Activated CD4-positive, CD25-positive, alpha-beta regulatory T cell treated with anti-CD3 and anti-CD28 coated beads, Interleukin-2, amount 50 U/mL, for 24 hours (primary cell): ENCODE measurements at places on chromosomes 13 and 19.
A peak's percentile ranks its signal among the peaks of the same experiment; 100 is the strongest.

GRCh38 chr19:45177817-45178261 lies at the start of gene TRAPPC6A:
TRAPPC6A (minus strand) TSS chr19:45178237; CDS start chr19:45178218, 19 bp downstream.
- peak; percentile 3 for ATAC-seq

DNA sequence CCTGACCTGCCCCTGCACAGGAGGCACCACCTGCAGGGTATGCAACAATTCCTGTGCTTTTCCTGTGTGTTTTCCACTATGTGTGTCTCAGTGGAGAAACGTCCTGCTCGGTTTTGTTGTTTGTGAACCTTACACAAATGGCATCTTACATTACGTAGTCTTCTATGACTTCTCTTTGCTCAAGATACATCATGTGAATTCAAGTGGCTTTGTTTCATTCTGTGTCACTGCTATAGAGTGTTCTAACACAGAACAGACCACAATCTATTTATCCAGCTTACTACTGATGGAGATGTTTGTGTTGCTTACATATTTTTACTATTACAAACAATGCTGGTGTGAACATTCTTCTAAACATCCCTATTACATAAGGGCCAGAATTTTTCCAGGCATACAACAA lies 97.7 kb downstream of the ANKRD10 start:
- no peak for ATAC-seq

DNA sequence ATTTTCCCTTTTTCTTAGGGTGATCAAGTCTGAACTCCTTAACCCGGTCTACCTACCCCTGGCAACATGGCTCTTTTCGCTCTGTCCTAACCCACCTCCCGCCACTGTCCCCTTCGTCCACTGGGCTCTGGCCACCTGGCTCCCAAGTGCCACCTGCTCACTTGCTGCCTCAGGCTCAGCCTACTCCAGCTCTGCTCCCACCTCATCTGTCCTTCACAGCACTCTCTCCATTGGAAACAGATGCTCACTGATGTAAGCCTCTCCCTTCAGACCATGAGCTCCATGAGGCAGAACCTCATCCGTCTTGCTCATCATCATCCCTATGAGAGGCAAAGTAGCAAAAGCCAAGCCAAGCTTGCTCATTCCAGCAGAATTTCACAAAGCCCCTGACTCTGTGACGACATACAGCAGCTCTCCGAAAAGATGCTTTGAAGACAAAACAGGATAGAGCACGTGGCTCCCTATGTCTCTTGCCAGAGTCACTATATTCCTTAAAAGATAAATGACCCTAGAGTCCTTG lies 35.3 kb upstream of the AMER2 start:
- no peak for ATAC-seq

DNA sequence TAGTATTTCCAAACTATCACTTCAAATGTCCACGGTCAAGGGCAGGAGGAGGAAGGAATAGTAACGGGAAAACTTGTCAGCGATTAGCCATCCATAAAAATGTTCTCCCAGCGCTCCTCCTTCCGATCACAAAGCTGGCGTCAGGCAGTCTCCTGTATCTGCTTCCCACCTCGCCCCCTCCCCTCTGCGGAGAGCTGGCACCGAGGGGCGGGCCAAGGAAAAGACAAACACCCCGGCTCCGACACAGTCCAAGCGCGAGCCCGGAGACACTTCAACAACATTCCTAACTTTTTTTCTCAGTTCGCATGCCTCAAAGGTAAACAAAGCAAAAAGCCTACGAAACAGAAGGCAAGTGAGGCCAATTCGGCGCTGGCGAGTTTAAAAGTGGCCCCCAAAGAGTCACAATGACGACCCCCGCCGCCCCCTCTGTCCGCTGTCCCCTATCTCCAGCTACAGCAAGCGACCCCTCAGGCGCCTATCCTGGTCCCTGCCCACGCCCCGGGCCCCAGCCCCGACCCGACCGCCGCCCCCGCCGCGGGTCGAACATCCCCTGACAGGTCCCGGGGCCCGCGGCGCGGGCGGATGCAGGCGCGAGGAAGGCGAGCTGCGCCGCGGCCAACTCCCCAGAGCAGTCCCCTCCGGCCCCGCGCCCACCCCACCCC lies 736 bp downstream of the SMAD9 start:
- no peak for ATAC-seq

DNA sequence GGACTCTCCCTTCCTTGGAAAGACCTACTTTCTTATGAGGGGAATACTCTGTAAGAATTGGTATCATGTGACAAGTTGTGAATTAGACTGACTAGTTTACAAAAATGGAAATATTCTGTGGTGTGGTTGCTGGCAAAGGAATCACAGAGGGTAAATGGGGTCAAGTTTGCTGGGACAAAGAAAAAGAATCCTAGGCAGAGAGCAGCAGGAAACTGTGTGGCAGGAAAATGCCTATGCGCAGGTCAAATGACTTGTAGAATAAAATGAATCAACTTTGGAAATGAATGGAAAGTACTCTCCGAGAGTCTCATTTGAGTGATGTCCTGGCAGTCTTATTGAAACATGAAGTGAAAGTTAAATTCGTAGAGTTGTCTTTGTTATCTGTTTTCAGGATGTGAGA lies 1250.7 kb downstream of the UQCRFS1 start:
- ATAC-seq = no peak

DNA sequence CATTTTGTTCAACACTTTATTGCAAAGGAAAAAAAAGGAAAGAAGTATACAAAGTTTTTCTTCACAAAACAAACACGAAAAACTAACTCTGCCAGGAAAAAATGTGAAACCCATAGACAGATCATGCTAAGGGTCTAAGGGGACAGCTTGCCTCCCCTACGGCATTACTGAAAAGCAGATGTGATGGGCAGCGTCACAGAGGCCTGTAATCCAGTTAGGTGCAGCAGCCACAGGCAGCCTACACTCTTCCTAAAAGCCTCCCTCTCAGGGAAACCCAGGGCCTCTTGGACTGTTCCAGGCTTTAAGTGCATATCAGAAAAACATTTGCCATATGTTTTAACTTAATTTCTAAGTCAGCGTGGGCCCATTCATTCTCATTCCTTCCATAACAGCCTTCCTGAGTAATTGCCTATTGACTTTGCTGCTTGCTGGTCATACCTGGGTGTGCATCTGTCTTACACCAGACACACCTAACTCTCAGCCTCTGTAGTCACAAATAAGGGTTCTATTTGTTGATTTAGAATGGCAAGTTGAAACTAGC lies 135.7 kb upstream of the SERP2 start:
- ATAC-seq = no peak

DNA sequence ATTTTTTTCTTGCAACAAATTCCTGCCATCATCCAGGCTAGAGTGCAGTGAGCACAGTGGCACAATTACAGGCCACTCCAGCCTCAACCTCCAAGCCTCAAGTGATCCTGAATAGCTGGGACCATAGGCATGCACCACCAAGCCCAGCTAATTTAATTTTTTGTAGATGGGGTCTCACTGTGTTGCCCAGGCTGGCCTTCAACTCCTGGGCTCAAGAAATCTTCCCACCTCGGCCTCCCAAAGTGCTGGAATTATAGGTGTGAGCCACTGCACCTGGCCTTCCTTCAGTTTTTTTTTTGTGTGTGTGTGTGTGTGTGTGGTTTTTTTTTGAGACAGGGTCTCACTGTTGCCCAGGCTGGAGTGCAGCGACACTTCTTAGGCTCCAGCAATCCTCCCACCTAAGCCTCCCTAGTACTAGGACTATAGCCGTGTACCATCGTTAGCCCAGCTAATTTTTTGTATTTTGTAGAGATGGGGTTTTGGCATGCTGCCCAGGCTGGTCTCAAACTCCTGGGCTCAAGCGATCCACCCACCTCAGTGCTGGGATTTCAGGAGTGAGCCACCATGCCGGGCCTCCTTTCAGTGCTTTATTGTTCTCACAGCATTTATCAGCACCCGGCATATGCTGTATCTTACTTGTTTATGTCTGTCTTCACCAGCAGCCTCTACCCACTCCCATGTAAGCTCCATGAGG lies 5.9 kb upstream of the SRRM5 start:
- ATAC-seq = no peak

DNA sequence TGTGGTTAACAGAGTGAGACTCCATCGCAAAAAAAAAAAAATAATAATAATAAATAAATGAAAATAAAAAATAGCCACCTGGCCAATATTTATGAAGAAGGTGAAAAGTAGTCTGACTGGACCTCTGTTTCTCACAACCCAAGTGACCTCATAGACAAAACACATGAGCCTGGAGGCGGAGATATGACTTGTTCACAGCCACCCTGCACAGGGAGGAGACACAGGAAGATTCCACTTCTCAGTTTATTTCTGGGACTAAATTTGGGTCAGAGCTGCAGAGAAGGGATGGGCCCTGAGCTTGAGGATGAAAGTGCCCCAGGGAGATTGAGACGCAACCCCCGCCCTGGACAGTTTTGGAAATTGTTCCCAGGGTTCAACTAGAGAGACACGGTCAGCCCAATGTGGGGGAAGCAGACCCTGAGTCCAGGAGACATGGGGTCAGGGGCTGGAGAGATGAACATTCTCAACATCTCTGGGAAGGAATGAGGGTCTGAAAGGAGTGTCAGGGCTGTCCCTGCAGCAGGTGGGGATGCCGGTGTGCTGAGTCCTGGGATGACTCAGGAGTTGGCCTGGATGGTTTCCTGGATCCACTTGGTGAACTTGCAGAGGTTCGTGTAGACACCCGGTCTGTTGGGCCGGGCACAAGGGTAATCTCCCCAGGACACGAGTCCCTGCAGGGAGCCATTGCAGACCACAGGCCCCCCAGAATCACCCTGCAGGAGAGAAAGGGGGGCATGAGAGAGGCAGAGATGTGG lies 9.6 kb downstream of the KLK5 start:
- ATAC-seq = no peak

- ATAC-seq = no peak
Measured at GRCh38 chr19:50975766-50976165, 6.4 kb upstream of the KLK6 start.

- ATAC-seq = no peak
Measured at GRCh38 chr13:22486490-22486889, 694.3 kb upstream of the SGCG start.

DNA sequence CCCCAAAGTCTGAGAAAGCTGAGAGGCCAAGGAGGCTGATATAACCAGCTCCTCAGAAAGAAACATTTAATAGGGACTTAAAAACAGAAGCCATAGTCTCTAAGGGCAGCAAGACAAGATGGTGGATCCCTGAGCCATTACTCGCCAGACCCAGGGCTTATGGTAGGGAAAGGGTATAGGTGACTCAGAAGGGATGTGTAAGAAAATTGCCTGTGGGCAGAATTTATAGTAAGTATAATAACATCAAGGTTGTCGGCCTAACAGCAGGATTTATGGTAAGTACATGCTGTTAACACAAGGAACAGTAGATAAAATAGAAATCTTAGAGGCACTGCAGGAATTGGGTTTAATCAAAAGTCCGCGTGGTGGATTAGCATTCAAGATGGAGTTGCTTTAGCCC lies 14.7 kb downstream of the KBTBD6 start:
- ATAC-seq = no peak

GRCh38 chr19:55252760-55253663 lies 5.8 kb downstream of the PPP6R1 start:
- no peak for ATAC-seq

- no peak for ATAC-seq
Measured at GRCh38 chr19:54674021-54674617, 11.3 kb downstream of the LILRB4 start.

DNA sequence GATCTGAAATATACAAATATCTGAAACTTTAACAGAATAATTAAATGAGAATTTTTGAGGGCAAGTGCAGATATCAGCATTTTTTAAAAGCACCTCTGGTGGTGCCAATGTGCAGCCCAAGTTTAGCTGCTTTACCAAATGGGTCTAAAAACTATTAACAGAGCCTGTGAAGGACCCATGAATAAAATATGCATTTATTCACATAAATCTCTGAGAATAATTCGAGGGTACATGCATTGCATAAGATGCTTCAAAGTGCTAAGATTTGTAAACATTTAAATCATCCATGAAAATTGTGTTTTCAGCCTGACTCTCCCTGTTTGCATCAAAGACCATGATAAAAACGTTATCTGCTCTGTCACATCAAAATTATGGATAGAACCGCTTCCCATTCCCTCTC lies 47.1 kb upstream of the TNFSF11 start:
- no peak for ATAC-seq

- ATAC-seq = no peak
Measured at GRCh38 chr13:25347151-25347550, 24.6 kb upstream of the ATP8A2 start.

- ATAC-seq = no peak
Measured at GRCh38 chr13:24719139-24719538, 38.9 kb downstream of the ATP12A start.

GRCh38 chr19:38149661-38150061 lies 74.4 kb downstream of the DPF1 start:
- no peak for ATAC-seq

GRCh38 chr19:12052497-12053169 lies at the start of gene ZNF878:
ZNF878 (minus strand) TSS chr19:12052961; CDS start chr19:12052801, 160 bp downstream.
- peak; percentile 84 for ATAC-seq

GRCh38 chr13:60755380-60756163 lies 358.6 kb downstream of the TDRD3 start:
- ATAC-seq = no peak

- ATAC-seq = no peak
Measured at GRCh38 chr13:27853861-27854260, 61.6 kb downstream of the GSX1 start.

GRCh38 chr13:29384466-29384865 lies 211.0 kb downstream of the SLC7A1 start:
- no peak for ATAC-seq

DNA sequence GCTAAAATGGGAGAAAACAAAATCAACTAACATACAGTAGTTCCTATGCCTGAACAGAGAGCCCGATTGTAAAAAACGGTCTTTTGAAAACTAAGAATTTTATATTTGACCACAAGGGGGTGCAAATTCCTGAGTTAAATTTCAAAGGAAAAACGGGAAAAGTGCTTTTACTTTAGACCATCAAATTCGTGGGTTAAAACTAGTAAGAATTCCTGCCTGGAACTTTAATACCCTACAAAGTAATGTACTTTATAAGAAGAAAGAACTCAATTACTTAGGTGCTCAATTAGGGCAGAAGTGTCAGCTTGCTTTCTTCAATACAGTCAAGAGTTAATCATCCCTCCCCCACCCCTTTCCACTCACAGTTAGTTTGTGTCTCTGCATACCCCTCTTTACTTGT lies 69.8 kb downstream of the KCNRG start:
- ATAC-seq = no peak

- ATAC-seq = no peak
Measured at GRCh38 chr19:10018786-10019185, 5.5 kb downstream of the RDH8 start.

GRCh38 chr19:10122045-10122444 lies 2.3 kb upstream of the EIF3G start:
- ATAC-seq = no peak

- ATAC-seq = peak; percentile 90
Measured at GRCh38 chr13:27147530-27148170, 24.0 kb downstream of the USP12 start.

- ATAC-seq = no peak
Measured at GRCh38 chr13:30523211-30523610, 57.5 kb upstream of the HMGB1 start.

- ATAC-seq = no peak
Measured at GRCh38 chr13:41017159-41017558, 2.0 kb downstream of the ELF1 start.

DNA sequence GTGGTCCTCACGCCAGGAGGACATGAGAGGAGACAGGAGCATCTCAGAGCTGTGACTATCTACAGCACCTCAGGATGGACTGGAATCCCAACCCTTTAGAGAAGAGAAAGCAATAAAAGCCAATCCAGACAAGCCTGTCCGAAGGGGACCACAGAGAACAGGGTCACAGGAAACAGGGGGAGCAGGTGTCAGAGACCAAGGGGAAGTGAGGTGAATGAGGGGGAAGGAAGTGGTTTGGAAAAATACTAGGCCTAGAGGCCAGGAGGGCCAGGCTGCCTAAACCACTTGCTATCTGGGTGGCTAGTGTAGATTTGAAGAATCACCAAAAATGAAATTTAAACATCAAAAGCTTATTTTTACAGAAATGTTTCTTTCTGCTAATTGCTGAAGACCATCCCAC lies 16.2 kb downstream of the TMTC4 start:
- ATAC-seq = peak; percentile 17
